Transverse colon (tissue), 4 donors: ENCODE measurements at places on chromosomes 2 and 18. TPM values are rescaled to one million over a fixed set of nuclear protein-coding genes. Genes with fewer than 3 reads are reported as not detected.

DNA sequence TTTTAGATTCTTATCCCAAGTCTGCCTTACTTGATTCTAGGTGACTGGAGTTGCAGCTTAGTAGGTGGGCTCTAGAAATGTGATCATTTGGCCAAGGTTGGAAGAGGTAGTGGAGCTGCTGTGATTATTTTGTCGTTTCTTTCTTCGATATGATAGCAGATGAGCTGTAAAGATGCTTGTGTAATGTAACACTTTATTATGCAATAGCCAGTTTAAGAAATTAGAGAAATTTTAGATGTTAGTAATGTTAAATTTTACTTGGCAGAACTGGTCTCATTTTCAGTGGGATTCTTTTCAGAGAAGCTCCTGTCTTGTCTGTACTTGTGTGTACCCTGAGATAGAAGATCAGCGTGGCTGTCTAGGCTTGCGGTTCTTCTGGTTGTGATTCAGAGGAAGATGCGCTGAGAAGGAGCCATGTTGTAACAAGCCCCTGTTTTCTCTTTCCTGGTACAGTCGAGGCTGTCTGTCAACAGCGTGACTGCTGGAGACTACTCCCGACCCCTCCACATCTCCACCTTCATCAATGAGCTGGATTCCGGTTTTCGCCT is 9.3 kb downstream of the TSN start:
- H3K4me3 ChIP-seq: no peak overlapping the region
- H3K4me1 ChIP-seq: no peaks in the 10 kb centered on the region
- no peaks in the 10 kb centered on the region for H3K27me3 ChIP-seq
- no peak overlapping the region for H3K27ac ChIP-seq
- H3K36me3 ChIP-seq: peaks cover 50% of the 10 kb centered on the region

GRCh38 chr18:78984941-78985784 is 5.5 kb downstream of the SALL3 start:
- no peaks in the 10 kb centered on the region for H3K36me3 ChIP-seq
- no peak overlapping the region for H3K27ac ChIP-seq
- H3K4me1 ChIP-seq: no peaks in the 10 kb centered on the region
- peaks cover 97% of the 10 kb centered on the region for H3K27me3 ChIP-seq

DNA sequence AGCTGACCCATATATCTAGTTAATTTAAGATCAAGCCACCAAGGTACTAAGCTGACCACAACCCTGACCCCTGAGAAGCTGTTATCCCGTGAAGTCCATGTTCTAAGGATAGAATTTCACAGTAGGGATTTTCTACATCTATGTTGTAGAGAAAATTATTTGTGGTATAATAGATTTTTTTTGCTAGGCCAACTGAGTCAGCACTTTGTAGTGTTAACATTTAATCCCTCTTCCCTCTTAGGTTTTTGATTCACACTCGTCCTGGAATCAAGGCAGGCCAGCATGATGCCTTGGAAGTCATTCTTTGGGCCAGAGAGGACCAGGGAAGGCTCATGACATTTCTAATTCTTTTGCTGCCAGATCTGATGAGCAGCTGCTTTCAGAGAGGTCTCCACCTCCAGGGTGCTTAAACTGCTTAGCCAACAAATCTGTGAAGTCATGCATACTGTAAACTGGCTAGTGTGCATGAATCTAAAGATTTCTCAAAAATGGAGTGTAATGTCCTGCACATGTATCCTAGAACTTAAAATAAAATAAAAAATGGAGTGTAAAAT is 102.5 kb downstream of the RBM43 start:
- no peaks in the 10 kb centered on the region for H3K36me3 ChIP-seq
- H3K27ac ChIP-seq: no peak overlapping the region
- no peak overlapping the region for H3K4me3 ChIP-seq
- H3K4me1 ChIP-seq: no peaks in the 10 kb centered on the region

DNA sequence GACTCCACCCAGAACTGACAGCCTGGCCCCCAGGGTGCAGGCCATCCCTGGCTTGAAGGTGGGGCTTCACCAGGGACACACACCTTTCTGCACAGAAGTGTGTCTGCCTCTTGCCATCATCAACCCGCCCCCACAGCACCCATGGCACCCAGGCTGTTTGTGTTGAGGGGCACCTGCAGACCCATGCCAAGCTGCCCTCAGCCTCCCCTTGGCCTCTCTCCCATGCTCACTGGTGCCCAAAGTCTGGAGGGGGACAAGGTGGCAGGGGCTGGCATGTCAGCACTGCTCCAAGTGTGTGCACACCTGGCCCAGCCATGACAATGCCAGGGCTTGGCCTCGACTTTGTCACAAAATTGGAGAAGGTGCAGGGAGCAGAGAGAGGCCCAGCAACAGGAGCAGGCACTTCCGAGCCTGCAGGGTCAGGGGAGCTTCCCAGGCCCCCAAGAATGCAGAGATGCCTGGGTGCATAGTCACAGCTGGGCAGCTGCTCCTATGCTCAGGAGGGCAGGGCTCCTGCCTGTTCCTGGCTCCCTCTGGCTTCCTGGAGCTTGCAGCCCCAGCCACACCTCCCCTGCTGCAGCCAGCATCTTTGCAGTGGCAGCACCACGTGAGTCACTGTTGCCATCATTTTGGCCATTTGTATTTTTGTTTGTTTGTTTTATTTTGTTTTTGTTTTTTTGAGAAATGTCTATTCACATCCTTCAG is 280.6 kb upstream of the UBE2E3 start:
- DNase-seq: no peak
- H3K27me3 ChIP-seq: no peaks in the 10 kb centered on the region
- H3K4me1 ChIP-seq: no peaks in the 10 kb centered on the region
- no peak overlapping the region for H3K27ac ChIP-seq

DNA sequence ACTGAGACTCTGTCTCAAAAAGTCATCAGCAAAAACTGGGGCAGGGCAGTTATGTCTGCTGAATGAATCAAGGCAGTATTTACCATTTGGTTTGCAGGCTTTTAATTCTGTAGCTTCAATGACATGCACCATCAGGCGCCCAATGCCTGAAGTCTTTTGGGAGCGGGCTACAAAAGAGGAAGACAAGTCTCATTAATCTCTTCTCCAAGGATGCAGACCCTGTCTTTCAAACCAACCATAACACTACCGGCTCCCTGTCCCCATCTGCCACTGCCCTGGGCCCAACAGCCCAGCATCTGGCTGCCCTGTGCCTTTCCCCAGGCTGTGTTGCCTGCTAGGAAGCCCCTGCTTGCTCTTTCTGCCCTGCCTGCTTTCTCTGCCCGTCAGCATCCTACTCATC is 30.3 kb downstream of the FAM228A start:
- no peak overlapping the region for H3K4me3 ChIP-seq
- no peaks in the 10 kb centered on the region for H3K36me3 ChIP-seq
- H3K4me1 ChIP-seq: no peaks in the 10 kb centered on the region

DNA sequence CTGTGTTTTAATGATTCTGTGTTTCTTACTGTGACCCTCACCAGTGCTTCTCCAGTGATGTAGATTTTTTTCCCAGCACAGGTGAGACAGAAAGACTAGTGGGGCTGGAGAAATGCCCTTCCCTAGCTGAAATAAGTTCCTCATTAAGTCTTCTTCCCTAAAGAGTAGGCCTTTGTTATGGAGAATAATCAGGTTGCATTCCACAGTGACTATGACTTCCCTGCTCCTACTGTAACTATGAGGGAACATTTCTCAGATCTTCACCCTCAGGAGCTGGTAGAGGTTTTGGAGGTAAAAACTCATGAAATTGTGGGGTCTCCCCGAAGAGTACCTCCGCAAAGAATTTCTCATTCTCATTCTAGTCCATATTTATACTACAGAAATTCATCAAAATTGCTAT is 286.2 kb downstream of the GRB14 start:
- no peaks in the 10 kb centered on the region for H3K4me1 ChIP-seq
- no peaks in the 10 kb centered on the region for H3K27me3 ChIP-seq
- no peak for DNase-seq
- no peaks in the 10 kb centered on the region for H3K36me3 ChIP-seq
- no peak overlapping the region for H3K4me3 ChIP-seq
- H3K27ac ChIP-seq: no peak overlapping the region

The CYBRD1 gene
- 58.0 TPM for total RNA-seq

The ZSWIM2 gene
- not detected for total RNA-seq
